ENCODE measurements at places on chromosomes 13 and 19.

DNA sequence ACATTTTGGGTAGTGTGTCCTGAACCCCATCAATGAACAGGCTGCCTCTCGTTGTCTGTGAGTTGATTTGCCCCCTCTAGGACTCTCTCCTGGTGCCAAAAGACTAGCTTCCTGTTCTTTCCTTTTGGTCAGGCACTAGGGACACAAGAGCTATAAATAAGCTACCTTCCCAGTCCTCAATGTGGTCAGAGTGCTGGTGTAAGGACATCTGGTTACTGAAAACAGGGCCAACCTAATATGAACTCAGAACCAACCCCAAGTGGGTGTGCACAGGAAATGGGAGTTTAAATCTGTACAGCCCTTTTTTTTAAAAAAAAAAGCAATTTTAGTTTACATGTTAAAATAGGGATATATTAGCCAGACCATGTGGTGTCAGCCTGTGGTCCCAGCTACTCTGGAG, 129.2 kb downstream of the ZIC5 start:
- DNase-seq = no peak

DNA sequence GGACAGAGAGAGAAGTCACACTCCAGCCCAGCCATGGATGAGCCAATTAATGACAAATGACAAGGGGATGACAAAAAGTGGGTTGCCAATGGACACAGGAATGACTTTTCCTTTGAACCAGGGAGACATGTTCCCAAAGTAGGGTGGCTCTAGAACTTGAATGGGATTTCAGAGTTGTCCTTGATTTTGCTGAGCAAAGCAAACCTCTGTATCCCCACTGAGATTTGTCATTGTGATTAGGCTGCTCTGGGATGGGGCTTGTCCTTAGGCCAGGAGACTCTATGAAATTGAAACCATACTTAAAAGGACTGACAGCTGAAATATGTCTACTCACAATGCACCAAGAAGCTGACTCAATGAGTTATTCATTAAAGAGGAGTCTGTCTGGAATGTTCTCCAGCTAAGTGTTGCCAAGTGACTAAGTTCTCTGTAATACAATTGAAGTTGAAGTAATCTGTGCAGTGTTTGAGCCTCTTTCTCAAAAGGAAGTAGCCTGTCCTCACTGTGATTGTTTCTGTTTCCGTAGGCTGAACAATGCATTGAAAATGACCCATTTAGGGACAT, 69.0 kb upstream of the PCDH9 start:
- DNase-seq = no peak

GRCh38 chr19:13762635-13763235, 1.6 kb upstream of the MRI1 start:
- no peak for DNase-seq

- DNase-seq = no peak
These were observed 13.3 kb downstream of the CD70 start for GRCh38 chr19:6577476-6578125.

DNA sequence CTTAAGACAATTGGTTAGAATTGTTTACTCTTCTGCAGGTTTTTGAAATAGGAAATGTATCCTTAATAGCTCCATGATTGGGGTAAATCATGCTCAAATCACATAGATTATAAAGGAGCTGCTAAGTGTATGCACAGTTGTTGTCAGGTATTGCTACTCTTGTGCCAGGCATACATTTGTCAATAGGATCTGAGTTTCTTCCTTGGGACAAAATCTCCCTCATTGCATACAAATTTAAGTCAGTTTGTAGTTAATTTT, 109.3 kb upstream of the MLNR start:
- DNase-seq = no peak

DNA sequence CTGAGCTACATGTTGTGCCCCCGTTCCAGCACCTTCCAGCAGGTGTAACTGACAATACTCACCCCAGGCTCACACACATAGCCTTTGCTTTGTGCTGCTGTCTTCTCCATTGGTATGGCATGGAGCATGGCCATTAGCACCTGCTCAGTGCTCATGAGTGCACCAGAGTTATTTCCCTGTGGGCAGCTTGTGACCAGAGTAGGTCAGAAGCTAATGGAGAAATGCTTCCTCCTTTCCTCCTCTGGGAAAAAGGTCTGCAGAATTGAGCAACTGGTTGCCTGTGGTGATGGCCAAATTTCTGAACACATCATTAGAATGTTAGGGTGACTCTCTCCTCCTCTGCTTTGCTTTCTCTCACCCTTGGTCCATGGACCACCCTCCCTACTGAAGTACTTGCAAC, 344.5 kb upstream of the TMTC4 start:
- DNase-seq = no peak

Data from stimulated activated CD4-positive, alpha-beta T cell treated with anti-CD3 and anti-CD28 coated beads, Interleukin-4, amount 100 ng/mL, for 1 hour (primary cell).